Stomach (tissue), 19 donors: ENCODE measurements at places on chromosomes 1 and 21.

DNA sequence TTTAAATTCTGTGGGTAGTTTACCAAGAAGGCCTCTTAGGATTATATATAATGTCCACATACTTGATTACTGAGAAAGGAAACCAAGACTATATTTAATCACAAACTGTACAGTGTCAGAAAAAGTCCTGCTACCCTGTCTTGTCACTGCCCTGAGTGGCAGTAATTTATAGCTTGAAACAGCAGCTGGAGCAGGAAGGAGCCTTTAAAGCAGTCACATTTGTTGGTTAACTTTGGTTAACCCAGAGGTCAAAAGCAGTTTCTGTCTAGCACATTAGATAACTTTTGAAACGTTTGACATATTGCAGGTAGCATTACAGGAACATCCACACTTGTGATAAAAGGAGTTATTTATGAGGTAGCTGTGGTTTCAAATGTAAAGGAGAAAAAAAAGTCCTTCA is 161.7 kb downstream of the ROR1 start:
- DNase-seq = no peak

- DNase-seq = no peak
Measured at GRCh38 chr1:9957726-9958125, 14.5 kb downstream of the NMNAT1 start.

DNA sequence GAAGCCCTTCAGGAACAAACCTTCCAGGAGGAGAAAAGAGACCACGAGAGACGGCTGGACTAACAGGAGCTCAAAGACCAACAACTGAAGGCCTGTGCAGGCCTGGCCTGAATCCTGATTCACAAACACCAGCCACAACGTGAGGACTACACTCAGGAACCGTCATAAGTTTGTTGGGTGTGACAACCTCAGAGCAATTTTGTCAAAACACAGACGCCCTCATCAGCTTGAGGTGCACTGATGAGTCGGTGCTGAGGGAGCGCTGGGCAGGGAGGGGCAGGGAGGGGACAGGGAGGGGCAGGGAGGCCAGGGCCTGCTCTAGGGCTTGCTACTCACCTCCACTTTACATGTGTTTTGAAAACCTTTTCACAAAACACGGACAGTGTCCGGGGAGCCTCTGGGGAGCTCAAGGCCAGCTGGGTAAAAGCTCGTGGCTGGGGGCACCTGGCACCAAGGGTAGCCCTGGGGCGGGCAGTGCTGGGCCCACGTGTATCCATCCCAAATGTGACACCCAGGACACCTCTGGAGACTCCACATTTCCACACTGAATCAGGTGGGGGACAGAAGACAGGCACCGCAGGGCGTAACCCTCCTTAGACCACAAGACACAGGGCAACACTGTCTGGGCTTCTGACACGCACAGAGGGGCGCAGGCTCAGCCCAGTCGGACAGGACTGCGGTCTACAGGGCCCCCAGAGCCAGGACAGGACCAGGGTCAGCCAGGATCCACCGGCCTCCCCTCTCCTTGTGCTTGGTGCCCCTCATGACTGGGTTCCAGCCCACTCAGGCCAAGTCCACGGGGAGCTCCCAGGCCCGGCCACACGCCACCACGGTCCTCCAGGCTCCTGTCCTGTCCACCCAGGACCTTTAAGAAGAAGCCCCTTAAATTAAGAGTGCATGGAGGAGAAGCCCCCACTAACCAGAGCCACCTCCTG is 16.5 kb downstream of the LSS start:
- no peak for DNase-seq

DNA sequence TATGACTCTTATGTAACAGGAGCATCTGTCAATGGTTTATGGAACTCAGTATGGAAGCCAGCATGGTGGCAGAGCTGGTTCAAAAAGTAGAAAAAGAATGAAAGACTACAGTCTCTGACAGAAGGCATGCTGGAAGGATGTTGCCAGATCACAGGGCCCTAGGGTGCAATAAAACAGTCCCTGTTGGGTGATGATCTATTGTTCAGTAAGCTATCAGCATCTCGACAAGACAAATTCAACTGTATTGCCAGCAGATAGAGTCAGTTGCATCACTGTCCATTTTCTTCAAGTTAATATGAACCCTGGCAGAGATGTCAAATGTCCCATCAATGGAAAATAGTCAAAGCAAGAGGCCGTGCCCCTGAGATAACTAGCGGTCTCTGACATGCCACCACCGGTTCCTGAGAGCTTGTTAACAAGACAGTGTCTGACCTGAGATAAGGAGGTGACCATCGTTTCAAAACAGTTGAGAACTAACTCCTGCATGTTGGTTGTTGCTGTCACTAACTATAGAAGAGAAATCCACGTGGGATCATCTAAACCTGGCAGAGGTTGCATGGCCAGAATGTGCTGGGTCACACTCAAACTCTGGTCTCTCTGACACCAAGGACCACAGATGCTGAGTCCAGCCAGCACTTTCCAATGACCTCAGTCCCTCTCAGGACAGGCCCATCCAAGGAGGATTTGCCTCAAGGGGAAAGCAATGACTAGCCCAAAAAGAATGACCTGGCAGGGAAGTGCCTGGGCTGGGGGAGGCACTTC is 125.9 kb downstream of the RIPK4 start:
- no peak for DNase-seq

DNA sequence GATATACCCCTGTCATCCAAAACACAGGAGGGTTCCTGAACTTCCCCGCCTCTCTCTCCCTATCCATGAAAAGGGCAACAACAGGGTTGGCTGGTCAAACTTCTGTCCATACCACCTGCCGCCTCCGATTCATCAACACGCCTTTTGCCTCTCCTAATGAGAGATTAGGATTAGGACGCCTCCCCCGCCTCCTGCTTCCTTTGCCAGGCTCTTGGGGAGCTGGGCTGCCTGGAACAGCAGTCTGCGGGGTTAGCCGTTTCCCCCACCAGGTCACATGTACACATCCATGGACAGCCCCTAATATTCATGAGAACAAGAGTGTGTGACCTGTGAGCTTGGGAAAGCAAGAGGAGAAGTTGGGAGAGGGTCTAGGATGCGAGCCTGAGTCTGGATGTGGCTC is 2.3 kb upstream of the OPTC start:
- no peak for DNase-seq

DNA sequence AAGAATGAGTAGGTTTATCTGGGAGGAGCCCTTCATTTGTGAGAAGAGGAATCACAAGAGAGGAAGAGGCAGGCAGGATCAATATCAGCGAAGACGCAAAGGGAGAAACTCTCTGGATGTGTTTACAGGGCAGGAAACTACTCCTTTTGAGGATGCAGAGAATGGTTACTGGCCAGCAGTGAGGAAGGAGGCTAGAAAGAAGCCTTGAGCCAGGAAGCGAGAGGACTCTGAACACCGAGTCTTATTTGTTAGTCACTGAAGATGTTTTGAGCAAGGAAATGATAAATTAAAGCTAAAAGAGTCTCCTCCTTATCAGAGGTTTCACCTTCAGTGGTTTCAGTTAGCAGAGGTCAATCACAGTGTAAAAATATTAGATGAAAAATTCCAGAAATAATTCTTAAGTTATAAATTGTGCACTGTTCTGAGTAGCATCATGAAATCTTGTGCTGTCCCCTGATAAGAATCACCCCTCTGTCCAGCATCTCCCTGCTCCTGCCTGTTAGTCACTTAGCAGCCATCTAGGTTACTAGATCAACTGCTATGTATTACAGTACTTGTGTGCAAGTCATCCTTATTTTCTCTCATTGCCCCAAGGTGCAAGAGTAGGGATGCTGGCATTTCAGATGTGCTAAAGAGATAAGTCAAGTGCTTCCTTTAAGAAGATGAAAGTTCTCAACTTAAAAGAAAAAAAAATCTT is 43.5 kb downstream of the WLS start:
- DNase-seq = no peak

- peak; percentile 77 for DNase-seq
Measured at GRCh38 chr1:167599957-167600581, 30.0 kb upstream of the RCSD1 start.

GRCh38 chr1:36080236-36080635 is 3.7 kb upstream of the TEKT2 start:
- no peak for DNase-seq

DNA sequence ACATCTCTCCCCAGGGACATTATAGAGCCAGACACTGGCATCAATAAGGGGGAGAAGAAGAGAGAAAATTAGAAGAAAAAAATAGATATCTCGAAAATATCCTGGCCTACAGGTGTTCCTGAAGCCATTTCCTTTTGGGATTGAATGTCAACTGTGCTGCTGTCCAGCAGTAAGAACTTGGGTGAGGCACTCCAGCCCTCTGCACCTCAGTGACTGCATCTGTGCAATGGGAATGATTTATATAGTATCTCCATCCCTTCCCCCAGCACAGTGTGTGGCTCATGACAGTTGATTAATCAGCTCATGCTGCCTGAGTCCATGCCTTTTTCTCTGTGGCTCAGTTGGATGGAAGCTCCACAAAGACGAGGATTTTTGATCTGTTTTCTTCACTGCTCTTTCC is 74.1 kb upstream of the TINAGL1 start:
- DNase-seq = no peak

DNA sequence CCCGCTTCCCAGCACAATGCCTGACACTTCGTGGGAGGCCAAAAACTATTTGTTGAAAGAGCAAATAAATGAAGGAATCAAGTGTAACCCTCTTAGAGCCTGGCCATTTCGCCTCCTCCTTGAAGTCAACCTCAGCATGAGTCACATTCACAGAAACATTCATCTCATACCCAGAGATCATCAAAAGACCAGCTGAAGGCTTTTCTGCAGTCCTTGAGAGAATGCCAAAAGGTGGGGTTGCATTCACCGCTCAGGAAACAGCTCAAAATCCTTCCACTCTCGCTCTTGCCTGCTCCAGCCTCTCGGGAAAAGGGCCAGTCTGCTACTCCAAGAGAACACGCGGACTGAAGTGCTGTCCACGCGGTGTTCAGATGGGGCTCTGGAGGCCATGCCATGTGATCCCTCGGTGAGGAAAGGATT is 90.0 kb downstream of the VWA5B1 start:
- no peak for DNase-seq

- DNase-seq = peak; percentile 66
Measured at GRCh38 chr1:41662765-41663437, 178.4 kb upstream of the EDN2 start.

- no peak for DNase-seq
Measured at GRCh38 chr1:187477535-187477934, 648.8 kb downstream of the PLA2G4A start.

DNA sequence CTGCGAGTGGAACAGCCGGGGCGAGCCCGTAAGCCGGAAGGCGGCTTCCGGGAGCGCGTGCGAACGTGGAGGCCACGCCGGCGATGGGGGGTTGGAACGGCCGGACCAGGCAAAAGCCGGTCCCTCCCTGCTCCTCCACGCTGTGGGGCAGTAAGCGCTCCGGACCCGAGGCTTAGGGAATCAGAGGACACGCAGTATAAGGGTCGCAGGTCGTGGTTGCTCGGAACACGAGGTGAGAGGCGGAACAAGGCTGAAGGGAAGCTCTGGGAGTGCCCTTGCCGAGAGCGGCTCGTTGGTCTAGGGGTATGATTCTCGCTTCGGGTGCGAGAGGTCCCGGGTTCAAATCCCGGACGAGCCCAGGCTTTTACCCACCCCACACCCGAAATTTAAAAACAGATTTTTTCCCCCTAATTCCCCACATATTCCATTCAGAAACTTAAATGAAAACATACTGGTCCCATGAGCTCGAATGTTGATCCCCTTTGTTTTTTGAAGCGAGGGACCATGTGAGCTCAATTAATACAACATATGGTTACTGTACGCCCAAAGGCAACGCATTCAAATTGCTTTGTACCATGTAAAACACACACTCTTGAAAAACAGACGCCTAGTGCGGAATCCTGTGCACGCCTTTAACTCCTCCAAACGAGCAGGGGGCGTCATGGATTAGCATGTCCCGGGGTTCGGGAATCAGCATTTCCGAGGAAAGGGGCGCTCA is 7.2 kb upstream of the MPZL1 start:
- DNase-seq = peak; percentile 95

DNA sequence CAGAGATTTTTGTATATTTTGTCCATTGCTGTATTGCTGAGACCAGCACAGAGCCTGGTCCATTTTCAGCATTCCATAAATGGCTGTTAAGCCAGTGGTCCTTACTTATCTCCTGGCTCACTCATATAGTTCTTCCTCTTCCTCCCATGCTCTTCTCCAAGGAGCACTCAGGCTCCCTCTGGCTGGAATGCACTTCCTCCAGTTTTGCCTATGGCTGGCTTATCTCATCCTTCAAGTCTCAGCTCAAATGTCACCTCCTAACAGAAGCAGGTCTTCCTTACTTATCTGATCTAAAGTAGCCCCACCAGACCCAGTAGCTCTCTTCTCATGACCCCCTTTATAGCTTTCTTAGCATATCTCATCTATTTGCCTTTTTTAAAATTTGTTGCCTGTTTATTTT is 146.9 kb downstream of the SLC30A10 start:
- no peak for DNase-seq

DNA sequence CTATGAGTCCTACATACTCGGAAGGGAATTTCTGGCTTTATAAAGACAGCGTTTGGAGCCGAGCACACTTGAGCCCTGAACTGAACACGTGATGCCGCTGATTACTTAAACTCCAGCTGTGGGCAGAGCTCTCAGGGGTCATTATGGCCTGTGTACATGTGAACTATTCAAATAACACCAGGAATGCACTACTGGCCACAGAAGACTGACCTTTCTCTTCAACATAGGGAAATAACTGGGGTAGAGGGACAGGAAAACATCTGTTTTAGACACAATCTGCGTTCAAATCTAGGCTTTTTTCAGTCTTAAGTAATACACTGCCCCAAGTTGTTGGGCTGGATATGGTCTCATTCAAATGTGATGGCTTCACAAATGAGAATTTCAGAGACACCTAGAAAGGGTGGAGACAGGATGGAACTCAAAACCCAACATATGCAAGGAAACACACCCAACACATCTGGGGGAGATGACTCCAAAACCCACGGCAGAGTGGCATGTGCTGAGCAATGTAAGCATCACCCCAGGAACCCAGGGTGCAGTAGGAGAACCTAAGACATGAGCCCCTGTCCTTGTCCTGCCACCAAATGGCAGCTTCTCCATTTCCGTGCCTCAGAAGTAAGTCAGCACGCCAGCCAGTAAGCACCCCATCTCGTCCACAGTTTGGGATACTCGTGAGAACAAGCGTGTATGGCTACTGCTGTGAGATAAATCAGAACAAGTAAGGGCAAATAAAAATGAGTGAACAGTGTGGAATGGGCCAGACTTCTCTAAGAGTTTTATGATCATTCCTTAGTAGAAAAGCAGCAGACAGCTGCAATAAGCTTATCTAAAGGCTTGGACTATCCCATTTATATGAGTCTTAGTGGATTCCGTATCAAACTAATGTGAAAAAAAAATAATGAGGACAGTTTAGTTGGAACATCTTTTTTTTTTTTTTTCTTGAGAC is 24.9 kb downstream of the NID1 start:
- DNase-seq = peak; percentile 53

- DNase-seq = no peak
Measured at GRCh38 chr1:30478799-30479563, 244.4 kb downstream of the MATN1 start.

GRCh38 chr1:181508486-181509165 is 25.3 kb downstream of the CACNA1E start:
- DNase-seq = no peak

- DNase-seq = no peak
Measured at GRCh38 chr1:244735404-244735803, 82.5 kb downstream of the DESI2 start.

GRCh38 chr1:153775458-153776327 is 486 bp downstream of the SLC27A3 start:
- DNase-seq = peak; percentile 77
